ENCODE measurements at places on chromosomes 1 and 21.

DNA sequence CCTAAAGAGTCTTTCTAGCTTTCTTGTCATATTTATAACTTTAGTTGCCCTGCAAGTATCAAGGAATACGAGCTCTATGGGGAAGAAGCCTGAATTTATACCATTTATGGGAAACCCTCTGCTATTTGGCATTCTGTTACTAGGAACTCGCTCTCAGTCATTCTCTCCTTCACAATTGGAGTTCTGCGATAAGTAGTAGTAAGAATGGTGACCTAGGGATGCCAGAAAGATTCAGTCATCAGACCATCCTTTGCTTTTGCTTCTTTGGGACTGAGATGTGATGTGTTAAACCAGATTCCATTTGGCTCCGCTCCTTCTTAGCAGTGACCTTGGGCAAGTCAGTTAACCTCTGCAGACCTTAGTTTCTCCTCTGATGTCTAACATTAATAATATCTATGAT lies 256.5 kb downstream of the FGGY start:
- no peak for DNase-seq

DNA sequence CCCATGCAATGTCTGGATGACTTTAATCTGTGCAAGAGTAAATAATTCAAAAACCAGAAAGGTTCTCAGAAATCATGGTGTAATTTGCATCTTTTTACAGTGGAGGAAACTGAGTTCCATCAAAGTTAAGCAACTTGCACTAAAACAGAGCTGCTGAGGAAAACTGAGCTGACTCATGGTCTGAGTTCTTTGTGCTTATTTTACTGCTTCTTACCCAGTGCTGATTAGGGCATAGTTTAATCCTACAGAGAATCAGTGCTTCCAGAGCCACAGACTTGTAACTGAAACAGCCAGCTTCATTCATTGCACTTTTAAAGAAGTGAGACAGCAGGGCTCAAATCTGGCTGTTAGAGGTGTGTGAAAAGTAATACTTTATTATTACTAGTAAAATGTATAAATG lies 10.9 kb upstream of the RWDD3 start:
- DNase-seq = no peak

GRCh38 chr1:229871078-229871676 lies 195.9 kb upstream of the GALNT2 start:
- DNase-seq = no peak

DNA sequence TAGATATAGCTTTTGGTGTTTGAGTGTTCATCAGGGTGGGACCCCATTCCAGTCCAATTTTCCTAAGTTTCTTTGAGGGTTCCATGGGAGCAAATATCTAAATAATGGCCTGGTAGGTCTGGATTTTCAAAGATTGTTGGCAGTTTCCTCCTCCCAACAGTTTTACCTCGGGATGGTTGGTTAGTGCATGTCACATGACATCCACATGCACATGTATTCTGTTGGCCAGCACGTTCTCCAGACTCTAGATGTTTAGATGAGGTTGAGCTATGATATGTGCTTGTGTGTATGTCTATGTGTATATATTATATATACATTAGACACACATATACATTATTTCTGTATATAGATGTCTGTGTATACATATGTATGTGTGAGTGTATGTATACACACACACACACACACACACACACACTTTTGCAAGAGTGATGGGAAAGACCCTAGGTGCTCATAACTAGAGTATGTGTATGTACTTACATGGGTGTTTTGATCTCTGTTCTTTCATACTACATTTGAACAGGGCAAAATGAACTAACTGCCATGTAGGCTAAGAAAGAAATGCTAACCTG lies 5.6 kb downstream of the RGS4 start:
- DNase-seq = no peak

- DNase-seq = no peak
Observed at GRCh38 chr1:166925810-166926478, 49.4 kb downstream of the ILDR2 start.

DNA sequence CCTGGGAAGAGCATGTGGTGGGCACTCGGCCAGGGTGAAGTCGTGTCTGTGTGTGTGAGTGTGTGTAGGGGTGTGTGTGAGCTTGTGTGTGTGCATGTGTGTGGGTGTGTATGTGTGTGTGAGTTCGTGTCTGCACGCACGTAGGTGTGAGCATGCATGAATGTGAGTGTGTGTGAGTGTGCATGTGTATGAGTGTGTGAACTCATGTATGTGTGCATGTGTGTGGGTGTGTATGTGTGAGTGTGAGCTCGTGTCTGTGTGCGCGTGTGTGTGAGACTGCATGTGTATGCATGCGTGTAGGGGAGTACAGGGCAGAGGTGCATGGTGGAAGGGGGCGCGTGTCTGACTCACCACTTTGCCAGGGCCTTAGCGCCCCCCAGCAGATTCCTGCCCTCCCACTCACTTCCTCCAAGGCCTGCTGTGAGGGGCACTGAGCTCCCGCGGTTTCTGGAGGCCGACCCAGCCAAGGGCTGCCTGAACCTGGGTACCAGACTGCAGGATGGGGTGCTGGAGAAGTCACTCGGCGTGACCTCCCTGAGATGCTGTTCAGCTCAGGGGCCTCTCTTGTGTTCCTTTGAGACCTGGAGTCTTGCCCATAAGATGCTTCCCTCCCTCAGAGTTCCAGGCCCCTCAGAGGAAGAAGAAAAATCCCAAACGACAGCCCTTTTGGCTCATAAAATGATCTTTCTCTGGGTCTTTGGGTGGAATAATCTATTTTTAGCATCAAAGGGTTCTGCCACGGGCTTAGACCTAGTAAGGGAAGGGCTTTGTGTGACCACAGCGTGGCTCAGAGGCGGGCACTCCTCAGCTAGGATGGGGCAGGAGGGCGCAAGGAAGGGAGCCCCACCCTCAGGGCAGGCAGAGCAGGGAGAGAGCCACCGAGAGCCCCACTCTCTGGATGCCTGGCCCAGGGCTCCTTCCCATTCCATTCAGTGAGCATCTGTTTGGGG lies 41.1 kb upstream of the RUNX3 start:
- DNase-seq = no peak

All from amniotic stem cell (primary cell).